ENCODE measurements at places on chromosomes 1 and 21.

- DNase-seq, result no peak
These were observed 1.3 kb downstream of the CDC42BPA start for GRCh38 chr1:227317011-227317451.

- no peak for DNase-seq
These were observed 21.1 kb downstream of the MEGF6 start for GRCh38 chr1:3590139-3590763.

- no peak for DNase-seq
These were observed 83.5 kb downstream of the RABGAP1L start for GRCh38 chr1:174242856-174243255.

DNA sequence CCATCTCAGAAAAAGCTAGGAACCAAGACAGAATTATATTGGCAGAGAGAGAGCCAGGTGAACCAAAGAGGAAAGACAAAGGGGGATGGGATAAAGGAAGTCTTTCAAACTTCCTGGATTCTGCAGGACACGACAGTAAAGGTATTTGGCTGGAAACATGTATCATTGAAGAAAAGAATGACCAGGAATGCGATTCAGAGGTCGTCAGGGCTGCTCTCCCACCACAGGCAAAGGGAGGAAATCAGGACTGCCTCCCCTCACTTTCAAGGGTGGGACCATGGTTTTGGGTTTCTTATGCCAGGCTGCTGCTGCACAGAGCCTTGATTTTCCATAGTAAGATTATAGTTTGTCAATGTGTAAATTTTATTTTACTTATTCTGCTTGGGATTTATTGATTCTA, 848.8 kb downstream of the BRINP3 start:
- DNase-seq, result no peak

DNA sequence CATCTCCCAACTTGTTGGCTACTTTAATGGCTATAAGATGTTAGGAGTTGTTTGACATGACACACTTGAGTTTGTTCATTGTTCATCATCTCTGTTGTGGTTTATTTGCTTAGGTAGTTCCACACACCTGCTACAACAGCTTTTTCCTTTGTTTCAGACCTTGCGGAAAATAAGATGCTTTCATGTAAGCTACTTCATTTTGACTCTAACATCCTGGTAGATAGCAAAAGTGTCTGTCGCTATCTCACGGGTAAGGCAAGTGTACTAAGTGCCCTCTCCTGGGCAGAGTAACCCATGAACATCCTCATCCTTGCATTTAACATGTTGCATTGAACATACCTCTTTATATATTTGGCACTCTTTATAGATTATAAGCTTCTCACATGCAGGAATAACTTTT, 1.6 kb upstream of the OR10T2 start:
- no peak for DNase-seq

- no peak for DNase-seq
These were observed 3.5 kb upstream of the TFF1 start for GRCh38 chr21:42369821-42370220.

DNA sequence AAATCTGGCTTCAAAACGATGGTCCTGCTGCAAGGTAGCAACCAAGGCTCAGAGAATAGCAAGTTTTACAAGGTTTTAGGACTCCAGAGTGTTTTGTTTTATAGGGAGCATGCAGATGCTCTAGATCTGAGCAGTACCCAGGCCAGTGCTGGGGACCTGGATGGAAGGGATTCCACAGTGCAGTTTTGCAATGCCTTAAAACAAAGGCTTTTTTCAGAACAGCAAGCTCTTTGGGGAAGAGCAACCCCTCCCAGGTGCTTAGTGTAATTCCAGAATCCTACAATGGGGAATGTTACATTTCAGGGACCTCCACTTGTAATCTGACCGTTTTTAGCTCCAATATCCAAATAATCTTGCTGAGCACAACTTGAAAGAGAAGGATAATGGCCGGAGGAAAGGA, 6.7 kb downstream of the ROR1 start:
- DNase-seq, result no peak

DNA sequence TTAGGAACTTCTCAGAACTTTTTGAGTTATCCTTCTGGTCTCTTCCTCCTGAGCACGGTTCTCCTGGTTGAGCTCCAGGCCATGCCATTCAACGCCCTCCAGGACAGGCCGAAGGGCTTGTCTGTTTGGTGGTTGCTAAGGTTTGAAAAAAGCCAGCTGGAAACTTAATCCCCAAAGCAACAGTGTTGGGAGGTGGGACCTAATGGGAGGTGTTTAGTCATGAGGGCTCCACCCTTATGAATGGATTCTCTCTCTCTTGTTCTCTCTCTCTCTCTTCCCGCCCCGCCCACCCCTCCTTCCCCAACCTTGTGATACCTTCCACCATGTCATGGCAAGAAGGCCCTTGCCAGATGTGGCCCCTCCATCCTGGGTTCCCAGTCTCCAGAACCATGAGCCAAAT, 829 bp downstream of the KCNE1 start:
- DNase-seq, result no peak

- no peak for DNase-seq
These were observed 356.0 kb downstream of the HHAT start for GRCh38 chr1:210684466-210685294.

DNA sequence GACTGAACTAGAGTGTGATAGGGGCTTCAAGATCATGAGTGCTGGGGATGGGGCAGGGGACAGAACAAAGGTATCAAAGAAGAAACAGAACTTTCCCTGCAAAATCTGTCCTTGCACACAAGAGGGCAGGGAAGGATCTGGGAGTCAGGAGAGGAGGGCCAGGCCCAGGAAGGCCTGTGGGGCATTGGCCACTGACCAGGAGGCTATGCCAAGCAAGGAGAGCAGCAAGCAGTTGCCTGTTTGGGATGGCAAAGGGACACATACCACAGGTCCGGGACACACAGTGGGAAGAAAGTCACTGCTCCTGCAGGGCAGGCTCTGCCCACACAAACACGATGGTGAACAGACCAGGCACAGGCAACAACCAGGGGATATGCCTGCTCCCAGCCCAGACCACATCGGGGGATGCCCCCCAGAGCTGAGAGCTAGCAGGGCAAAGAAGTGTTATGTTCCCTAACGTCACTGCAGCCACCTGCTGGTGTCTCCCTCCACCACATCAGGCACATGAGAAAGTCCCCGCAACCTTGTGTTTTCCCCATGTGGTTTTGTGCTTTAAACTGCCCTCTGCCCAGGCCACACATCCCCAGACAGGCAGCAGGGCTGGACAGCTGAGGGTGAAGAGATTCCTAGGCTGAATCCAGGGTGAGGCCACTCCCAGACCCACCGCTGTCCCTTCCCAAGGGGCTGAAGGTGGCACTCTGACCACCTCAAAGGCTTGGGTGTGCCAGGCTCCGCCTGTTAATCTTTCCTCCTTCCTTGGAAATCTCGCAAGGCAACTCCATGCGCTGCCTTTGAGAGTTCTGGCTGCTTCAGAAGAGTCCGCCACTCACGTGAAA, 53.6 kb downstream of the KIF21B start:
- no peak for DNase-seq
